ENCODE measurements at places on chromosomes 5 and 9. TPM values are rescaled to one million over a fixed set of nuclear protein-coding genes. Genes with fewer than 3 reads are reported as not detected.

DNA sequence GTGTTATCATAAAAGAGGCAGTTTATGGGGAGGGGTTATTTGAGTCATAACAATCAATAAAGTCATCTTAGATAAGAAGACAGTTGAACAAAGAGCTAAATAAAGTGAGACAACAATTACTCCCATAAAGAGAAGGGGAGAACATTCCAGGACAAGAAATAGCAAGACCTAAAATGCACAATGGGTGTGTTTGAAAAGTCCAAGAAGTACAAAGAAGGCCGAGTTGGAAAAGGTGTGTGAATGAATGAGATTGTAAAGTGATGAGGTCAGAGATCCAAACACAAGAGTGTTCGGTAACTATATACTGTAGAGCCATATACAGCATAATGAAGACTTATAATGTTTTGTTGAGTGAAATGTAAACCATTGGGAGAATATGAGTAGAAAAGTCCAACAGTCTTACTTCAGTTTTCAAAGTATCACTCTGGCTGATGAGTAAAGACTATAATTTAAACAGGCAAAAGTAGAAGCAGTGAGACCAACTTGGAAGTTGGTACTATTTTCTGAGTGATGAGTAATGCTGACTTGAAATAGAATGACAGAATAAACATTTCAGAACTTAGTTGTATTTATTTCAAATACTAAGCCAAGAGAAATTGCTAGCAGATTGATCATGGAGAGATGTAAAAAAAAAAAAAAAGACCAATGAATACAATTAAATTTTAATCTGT lies 868.7 kb upstream of the CDH9 start:
- DNase-seq = no peak

- DNase-seq = no peak
These were observed 190.2 kb upstream of the SNX2 start for GRCh38 chr5:122584411-122585300.

GRCh38 chr9:94980947-94981722 lies 254.6 kb downstream of the AOPEP start:
- no peak for DNase-seq

DNA sequence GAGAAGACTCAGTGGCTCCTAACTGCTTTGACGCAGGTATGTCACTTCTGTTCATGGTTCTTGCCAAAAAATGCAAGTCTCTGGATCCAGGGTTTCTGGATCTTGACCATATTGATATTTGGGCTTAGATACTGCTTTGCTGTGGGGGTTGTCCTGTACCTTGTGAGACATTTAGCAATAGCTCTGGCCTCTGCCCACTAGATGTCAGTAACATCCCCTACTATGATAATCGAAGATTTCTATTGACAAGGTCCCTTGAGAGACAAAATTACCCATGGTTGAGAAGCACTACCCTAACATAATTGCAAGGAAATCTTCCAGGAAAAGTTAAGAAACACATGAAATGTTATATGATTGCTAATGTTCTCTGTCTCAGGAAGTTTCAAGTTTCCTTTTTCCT lies 285.4 kb downstream of the TMEM232 start:
- DNase-seq = no peak

- no peak for DNase-seq
These were observed 19.0 kb upstream of the ACTBL2 start for GRCh38 chr5:57501414-57502201.

DNA sequence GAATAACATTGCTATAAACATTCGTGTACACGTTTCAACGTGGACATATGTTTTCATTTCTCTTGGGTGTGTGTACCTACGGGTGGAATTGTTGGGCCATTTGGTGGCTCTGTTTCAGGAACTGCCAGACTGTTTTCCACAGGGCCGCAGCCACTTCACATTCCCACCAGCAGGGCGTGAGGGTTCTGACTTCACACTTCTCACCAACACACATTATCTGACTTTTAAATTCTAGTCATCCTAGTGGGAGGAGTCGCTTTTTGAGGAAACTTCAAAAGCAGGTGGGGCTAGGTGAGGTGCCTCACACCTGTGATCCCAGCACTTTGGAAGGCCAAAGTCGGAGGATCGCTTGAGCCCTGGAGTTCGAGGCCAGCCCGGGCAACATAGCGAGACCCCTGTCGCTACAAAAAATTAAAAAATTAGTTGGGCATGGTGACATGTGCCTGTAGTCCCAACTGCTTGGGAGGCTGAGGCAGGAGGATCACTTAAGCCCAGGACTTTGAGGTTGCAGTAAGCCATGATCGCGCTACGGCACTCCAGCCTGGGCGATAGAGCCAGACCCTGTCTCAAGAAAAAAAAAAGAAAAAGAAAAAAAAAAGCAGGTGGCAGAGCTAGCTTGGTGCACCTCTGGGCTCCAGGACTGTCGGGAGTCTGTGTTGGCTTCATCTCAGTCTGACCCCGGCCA lies 28.5 kb downstream of the TSPAN17 start:
- DNase-seq = no peak

- DNase-seq = no peak
These were observed at the start of gene BARX1 for GRCh38 chr9:93955111-93955980. TSS of gene BARX1 (minus strand) at chr9:93955355. CDS start at chr9:93955146, 209 bp downstream.

The MARCHF6 gene
- total RNA-seq = 195 TPM

The APBA1 gene
- 0.90 TPM for total RNA-seq

The CCNG1 gene
- total RNA-seq = 133 TPM

- DNase-seq = no peak
These were observed 107.9 kb downstream of the DCP2 start for GRCh38 chr5:113084402-113085083.

The CNTNAP3 gene
- not detected for total RNA-seq
